ENCODE measurements at places on chromosomes 7 and 10.

- no peak for DNase-seq
Observed at GRCh38 chr10:336247-336646, 201.0 kb downstream of the ZMYND11 start.

DNA sequence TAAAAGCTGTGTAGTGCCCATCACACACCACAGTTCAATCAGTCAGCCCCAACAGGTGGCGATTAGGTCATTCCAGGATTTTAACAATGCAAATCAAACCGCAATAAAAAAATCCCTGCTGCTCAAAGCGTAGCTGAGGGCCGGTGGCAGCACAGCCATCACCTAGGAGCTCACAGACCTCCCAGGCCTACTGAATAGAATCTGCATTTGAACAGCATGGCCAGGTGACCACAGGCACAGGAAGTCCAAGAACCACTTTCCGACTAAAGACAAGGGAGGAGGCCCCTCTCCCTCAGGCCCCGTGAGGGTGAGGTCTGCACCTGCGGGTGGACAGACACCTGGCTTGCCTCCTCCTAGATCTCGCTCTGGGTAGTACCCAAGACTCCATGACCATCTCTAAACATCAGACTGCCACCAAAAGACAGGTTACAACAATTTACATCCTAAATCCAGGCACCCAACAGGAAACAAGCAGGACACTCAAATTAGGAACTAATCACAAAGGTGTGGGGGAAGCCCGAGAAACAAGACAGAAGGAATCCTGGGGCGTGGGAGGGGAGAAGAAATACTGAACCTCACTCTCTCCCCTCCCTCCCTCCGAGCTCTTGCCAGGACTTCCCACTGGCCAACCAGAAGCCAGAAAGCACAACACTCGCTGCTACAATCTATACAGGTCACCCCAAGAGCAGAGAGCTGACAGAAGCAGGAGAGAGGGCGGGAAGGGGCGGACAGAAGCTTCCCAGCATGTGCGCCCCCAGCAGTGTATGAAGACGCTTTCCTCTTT lies 19.2 kb downstream of the GNA12 start:
- no peak for DNase-seq

- no peak for DNase-seq
Observed at GRCh38 chr7:70627461-70627860, 504.5 kb upstream of the GALNT17 start.

- no peak for DNase-seq
Observed at GRCh38 chr10:127175357-127176110, 20.9 kb downstream of the INSYN2A start.

- DNase-seq: no peak
Observed at GRCh38 chr10:103353281-103353680, 2.3 kb upstream of the PCGF6 start.

GRCh38 chr7:2519119-2519930 lies at the start of gene LFNG:
TSS of gene LFNG (plus strand) at chr7:2519774. CDS start at chr7:2519862, 88 bp downstream.
- DNase-seq: no peak

DNA sequence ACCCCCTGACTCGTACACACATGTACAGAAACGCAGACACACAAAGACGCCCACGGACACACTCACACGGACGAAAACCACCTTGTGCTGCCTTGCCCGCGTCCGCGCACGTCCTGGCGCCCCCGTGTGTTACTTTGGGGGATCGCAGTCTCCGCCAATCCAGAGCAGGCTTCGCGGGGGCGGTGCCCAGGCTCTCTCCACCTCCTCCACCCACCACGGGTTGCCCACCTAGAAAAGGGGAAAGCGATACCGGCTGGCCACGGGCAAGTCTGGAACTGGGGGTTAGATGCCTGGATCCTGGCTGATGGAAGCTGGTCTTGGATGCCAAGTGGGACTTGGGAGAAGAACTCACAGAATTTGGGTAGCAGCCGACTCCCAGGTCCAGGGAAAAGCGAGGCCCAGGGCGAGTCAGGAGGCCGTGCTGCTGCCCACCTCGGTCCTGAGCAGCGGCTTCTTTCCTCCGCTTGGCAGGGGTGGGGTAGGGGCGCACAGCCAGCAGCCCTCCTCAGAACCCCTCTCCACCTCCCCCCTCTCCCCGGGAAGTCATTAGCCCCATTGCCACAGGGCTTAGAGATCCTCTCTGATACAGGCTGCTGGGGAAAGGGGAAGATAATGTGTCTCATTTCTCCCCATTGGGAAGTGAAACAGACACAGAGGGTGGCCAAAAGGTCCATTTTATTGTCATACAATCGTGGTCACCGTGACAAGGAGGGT lies 4.6 kb upstream of the VGF start:
- no peak for DNase-seq

DNA sequence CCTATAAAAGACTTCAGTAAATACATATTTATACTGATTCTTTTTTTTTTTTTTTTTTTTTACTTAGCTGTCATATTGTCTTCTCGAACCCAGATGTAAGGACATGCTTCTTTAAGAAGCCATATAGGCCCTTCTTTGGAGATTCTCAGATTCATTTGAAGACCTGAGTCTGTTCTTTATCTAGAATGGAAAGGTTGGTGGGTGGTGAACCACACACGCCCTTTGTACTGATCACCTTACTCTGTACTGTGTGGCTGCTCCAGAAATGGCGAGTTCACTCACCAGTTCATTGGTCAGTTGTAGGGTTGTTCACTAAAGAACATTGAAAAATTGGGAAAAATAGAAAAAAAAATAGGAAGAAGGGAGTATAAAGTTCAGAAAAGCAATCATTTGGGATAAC lies 32.5 kb downstream of the LANCL2 start:
- no peak for DNase-seq

GRCh38 chr10:91875779-91876178 lies 33.5 kb downstream of the FGFBP3 start:
- DNase-seq: no peak

DNA sequence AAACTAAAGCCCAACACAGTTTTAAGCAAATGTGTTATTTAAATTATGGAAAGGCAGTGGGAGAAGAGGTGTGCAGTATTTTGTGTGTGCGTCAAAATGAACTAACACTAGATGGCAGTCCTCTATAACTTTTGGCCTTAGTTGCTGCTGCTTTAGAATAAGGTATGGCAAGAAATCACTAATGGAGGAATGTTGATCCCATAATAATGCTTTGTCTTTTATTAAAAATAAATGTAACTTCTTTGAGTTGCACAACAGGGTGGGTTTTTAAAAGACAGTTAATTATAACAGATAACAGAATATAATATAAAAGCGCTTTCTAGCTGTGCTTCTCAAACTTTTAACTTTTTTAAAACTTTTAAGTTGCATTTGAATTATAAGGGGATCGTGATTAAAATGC lies 56.4 kb downstream of the BBS9 start:
- no peak for DNase-seq

DNA sequence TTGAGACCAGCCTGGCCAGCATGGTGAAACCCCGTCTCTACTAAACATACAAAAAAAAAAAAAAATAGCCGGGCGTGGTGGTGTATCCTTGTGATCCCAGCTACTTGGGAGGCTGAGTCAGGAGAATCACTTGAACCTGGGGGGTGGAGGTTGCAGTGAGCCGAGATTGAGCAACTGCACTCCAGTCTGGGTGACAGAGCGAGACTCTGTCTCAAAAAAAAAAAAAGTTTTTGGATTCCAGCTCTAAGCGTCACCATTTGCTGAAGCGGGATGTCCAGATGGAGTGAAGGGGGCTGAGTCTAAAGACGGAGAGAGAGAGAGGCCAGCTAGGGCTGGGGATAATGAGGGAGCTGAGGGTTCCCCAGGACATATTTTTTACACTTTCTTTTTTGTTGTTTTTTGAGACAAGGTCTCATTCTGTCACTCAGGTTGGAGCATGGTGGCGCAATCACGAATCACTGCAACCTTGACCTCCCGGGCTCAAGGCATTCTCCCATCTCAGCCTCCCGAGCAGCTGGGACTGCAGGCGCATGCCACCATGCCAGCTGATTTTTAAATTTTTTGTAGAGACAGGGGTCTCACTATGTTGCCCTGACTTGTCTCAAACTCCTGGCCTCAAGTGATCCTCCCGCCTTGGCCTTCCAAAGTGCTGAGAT lies 9.4 kb upstream of the HK1 start:
- DNase-seq: no peak

DNA sequence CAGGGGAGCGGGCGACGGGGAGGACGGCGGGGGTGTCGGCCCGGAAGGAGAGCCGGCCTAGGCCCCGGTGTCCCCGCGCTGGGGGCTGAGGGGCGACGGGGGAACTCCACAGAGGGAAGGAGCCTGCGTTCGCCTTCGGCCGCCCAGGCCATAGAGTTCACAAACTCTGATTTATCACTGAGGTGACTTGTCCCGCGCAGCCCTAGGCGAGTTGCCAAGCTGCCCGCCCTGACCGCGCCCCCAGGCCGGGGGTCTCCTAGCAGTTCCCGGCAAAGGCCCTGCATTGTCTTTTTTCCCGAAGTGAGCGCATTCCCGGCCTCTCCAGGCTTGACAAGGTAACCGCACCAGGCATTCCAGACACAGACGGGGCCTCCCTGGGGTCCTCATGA lies 2.9 kb upstream of the NKX6-2 start:
- DNase-seq: no peak

DNA sequence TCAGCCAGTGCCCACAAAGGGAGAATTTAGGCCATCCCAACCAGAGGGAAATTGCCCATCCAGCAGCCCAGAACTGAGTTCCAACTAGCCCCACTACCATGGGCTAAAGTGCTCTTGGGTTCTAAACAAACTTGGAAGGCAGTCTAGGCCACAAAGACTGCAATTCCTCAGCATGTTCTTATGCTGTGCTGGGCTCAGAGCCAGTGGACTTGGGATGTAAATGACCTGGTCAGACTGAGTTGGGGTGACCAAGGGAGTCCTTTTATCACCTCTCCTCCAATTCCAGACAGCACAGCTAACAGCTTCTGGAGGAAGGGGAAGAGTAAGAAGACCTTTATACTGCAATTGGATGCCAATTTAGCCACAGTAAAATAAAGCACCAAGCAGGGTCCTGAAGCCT lies 607.2 kb upstream of the KCND2 start:
- no peak for DNase-seq

DNA sequence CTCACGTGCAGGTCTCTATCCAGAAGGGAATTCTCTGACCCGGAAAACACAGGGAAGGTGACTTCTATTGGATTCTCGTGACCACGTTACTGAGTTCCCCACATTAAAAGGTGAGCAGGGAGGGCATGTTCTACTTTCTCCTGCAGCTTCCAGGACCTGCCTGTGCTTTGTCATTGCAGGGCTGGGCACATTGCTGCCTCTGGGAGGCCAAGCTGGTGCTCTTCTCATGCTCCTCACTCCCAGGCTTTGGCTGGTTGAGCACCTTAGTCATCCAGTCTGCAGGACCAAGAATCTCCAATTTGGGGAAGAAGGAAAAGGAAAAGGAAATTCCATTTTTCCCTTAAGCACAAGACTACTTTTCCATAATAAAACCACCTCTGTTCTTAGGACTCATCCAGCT lies 86.5 kb upstream of the TMEM72 start:
- no peak for DNase-seq

- DNase-seq: no peak
Observed at GRCh38 chr7:73638911-73639310, 14.6 kb upstream of the MLXIPL start.

DNA sequence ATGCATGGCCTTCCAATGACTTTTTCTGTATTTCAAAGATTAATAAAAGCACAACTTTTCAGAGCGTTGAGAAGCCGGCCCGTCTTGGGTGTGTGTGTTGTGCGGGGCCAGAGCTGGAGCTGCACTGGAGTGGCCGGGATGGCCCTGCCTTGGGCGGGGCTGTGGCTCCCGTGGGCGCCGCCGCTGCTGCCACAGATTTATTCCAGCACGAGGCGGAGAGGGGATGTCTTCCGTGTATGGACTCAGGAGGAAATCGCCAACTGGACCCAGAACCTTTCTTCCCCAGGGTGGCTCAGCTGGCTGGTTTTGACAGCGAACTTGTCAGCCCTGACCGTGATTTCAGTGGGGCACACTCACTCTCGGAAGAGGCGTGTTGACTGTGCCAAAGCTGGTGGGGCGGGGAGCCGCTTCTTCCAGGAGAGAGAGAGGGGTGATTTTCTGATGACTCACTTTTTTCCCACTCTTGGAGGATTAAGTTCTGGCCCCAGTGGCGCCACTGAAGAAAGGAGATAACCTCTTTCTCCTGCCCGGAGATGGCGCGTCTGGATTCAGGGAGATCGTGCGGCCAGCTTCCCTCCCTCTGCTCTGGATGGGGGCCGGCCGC lies 72.4 kb downstream of the DNAJB6 start:
- no peak for DNase-seq

GRCh38 chr10:102743078-102743587 lies 615 bp upstream of the WBP1L start:
- no peak for DNase-seq

DNA sequence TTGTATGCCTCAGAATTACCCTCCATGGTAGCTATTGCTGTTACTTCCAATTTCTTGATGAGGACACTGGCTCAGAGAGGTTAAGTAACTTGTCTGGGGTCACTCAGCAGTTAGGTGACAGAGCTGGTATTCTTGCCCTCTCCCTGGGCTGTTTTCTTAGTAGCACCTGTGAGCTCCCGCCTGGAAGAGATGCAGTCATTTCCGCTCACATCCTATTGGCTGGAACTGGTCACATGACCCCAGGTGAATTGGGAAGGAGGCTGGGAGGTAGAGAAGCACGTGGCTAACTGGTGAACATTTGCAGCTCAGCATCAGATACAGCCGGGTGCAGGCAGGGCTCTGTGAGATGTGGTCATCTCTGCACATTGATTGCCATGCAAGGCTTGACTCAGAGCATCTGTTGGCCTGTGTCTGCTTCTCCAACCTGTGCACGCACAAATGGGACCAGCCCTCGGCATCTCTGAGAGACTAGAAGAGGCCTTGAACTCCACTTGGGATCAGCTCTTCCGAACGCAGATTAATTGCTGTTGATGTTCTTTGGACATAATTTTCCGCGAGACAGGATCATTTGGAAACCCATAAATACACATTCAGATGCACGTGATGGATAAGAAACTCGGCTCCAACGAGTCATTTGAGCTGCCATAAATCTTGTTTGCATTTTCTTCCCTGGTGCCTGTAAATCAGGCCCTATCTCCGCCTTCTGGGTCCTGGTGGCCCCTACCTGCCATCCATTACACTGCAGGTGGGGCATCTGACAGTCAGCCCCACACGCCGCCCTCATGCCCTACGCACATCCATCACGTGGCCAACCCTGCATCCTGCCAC lies 42.8 kb downstream of the MYL10 start:
- DNase-seq: no peak

- DNase-seq: no peak
Observed at GRCh38 chr10:107442035-107442505, 277.6 kb upstream of the SORCS1 start.

GRCh38 chr10:21068026-21068656 lies 171.0 kb upstream of the NEBL start:
- no peak for DNase-seq
